ENCODE measurements at places on chromosomes 2 and 18.

GRCh38 chr18:61891894-61892293 lies 913 bp downstream of the RNF152 start:
- no peak for DNase-seq

DNA sequence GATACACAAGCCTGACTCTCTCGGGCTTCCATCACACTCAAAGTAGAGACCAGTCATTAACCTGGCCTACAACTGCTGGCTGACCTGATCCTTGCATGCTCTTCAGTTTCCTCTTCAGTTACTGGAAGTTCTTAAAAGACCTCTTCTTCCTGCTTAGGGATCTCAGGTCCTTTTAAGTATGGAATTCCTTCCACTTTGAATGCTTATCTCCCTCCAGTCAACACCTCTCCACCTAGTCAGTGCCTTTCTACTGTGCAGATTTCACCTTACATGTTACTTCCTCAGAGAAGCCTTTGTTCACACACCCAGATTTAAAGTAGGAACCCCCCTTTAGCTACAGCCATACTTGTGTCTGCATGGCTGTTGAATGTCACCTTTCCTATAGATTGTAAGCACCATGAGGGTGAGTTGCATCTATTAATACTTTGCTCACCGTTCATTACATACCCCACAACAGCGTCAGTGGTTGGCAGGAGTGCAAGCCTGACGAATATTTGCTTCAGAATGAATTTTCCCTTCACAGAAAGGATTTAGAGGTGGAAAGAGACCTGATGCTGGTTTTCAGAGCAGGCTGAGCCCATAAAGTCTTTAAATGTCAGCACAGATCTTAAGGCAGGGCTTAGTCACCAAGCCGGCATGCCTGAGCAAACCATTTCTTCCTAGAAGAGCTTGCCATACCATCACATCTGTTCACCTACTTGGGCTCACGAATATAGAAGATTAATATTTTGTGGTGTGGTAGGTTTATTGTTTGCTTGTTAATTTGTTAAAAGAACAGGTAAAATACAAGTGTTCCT lies 90.1 kb downstream of the ACVR1 start:
- DNase-seq, result no peak

DNA sequence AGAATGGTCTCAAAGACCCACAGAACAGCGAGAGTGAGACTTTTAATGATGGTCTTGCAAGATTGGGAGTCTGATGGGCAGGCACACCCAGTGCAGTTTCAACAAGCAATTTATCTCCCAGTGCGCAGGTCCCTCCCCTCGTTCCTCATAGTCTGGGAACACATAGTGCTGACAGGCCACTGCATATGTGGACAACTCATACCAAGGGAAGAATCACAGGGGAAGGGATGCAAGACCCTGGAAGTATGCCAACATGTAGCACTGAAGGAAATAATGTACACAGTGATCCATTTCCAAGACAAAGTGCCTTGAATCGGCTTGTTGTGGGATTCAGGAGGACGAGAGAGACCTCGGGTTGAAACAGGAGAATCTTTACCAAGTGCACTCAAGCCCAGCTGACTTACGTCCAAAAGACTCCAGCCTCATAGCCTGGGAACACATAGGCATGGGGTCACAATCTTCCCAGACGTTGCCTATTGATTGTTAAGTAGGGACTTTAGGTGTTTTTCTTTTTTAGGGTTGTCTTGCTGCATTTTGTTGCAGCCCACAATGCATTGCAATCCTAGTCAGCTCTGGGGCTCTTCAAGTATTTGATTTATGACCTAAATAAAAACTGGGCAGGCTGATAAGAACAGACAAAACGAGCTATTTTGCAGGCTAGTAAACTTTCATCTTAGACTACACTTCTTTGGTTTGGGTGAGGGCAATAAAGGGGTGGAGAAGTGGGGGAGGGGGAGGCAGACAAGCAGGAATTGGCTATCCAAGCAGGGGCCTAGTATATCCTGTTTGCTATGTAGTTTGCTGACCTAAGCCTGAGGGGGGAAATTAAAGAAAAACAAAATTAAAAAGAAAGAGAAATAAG lies 24.7 kb upstream of the SERPINB5 start:
- no peak for DNase-seq

- DNase-seq, result no peak
Measured at GRCh38 chr2:65076345-65076710, 20.1 kb downstream of the CEP68 start.

- DNase-seq, result no peak
Measured at GRCh38 chr2:215107216-215108056, 31.0 kb downstream of the ABCA12 start.

- no peak for DNase-seq
Measured at GRCh38 chr2:95063086-95063958, 37.8 kb downstream of the MAL start.

DNA sequence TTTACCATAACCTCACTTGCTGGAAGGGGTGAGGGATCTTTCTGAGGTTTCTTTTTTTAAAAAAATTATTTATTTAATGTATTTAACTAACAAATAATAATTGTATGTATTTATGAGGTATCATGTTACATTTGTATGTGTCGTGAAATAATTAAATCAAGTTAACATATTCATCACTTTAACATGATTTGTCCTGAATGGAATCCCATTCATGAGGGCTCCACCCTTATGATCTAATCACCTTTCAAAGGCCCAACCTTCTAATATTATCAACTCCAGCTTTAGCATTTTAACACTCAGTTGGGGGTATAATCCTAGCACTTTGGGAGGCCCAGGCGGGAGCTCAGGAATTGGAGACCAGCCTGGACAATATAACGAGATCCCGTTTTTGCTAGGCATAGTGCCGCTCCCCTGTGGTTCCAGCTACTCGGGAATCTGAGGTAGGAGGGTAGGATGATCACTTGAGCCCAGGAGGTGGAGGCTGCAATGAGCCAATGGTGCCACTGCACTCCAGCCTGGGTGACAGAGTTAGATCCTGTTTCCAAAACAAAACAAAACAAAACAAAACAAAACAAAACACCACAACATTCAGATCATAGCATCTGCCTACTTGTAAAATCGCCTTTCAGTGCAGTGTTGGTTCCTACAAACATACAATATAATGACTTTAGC lies 1.1 kb upstream of the TAF4B start:
- DNase-seq, result no peak

DNA sequence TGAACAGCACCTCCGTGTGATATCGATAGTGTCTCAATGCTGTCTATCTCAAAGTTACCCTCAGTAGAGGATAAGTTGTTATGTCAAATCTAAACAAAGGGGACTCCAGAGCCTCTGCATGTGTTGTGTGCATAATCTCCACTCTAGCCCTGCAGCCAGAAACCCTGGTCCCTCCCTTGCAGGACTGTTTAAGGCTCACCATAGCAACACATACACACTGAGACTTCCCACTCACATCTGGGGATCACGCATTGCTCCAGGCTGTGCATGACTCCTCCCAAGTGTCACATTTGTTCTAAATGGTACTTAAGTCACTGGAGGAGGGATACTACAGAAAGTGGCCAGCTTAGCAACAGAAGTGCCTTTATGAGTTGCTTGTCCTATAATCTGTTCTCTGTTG lies 258.6 kb upstream of the CRIM1 start:
- DNase-seq, result no peak

DNA sequence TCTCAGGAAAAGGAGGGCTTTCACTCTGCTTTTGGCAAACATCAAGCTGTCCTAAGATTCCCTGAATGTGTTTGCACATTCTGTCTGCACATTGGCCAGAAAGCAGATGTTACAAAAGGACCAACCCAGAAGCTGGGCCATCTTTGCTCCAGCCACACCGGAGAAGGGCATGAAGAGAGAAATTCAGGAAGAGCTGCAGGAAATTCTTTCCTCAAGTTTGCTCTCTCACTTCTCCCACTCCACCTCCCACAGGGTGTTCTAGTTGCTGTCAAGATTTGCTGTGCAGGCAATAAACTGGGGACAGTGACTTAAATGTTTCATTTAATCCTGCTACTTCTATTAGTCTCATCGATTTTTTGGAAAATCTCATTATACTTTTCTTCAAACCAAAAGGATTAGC lies 137.7 kb upstream of the UNC80 start:
- no peak for DNase-seq

- DNase-seq, result no peak
Measured at GRCh38 chr2:227377467-227378351, 1.4 kb downstream of the TM4SF20 start.

- no peak for DNase-seq
Measured at GRCh38 chr18:33538418-33539042, 39.5 kb upstream of the ASXL3 start.

DNA sequence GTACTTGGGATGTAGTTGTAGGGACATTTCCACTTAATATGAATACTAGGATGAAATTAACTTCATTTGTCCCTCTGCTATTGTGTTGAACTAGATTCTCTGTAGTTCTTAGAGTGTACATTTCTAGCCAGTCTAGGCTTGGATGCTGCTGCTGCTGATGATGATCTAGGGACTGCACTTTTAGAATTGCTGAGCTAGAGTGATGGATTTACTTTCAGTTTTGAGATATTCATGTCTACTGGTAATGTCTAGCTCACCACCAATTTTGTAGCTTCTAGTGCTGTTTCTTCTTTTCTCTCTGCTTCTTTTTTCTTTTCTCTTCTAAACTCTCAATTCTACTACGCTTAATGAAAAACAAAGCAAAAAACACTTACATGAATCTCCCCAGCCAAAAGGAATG lies 49.4 kb downstream of the MRPS9 start:
- DNase-seq, result no peak

DNA sequence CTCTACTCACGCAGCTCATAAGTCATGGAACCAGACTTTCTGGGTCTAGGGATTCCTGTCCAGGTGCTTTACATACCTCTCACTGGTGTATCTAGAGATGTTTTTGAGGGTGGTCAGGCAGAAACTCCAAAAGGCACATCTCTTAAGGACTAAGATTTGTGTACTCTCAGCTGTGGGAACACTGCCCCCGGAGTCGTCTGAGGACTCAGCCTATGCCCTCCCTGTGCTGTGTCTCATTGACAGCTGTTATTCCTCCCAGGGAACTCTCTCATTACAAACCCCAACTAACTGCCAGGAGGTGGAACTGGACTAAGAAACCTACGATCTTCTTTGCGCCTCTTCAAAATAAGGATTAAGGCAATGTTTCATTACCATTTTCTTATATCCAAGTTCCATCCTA lies 293.9 kb upstream of the DLGAP1 start:
- DNase-seq, result no peak

- no peak for DNase-seq
Measured at GRCh38 chr2:135996304-135996703, 10.9 kb upstream of the DARS1 start.

- no peak for DNase-seq
Measured at GRCh38 chr2:71419976-71420375, 33.4 kb upstream of the DYSF start.

- no peak for DNase-seq
Measured at GRCh38 chr18:76468345-76469304, 26.4 kb downstream of the ZNF516 start.

DNA sequence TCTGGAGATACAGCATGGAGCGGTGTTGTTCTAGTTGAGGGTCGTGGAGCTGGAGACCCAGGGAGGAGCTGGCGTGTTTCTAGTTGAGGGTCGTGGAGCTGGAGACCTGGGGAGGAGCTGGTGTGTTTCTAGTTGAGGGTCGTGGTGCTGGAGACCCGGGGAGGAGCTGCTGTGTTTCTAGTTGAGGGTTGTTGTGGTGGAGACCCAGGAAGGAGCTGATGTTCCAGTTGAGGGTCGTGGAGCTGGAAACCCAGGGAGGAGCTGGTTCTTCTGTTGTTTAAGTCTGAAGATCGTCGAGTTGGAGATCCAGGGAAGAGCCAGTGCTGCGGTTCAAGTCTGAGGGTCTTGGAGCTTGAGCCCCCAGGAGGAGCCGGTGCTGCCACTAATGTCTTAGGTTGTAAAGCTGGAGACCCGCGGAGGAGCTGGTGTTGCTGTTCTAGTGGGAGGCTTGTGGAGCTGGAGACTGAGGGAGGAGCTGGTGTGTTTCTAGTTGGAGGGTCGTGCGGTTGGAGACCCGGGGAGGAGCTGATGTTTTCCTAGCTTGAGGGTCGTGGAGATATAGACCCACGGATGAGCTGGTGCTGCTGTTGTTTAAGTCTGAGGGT lies 155.3 kb downstream of the RTP5 start:
- no peak for DNase-seq

GRCh38 chr18:58886431-58886830 lies 21.8 kb downstream of the ZNF532 start:
- no peak for DNase-seq

DNA sequence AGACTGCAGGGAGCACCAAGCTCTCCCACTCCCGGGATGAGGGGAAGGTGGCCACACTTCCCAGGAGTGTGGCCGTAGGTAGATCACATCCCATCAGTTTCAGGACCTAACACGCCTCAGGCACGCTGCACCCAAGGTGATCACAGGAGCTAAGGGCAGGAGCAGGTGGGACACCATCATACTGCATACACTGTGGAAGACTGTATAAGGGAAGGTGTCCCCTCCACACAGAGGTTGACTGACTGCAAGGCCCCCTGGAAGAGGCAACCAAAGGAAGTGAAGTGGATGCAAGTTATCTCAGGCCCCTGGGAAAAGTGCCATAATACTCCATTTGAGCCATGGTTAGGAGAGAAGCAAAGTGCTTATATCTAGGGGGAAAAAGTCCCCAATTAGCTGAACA lies 351.9 kb upstream of the SMIM21 start:
- DNase-seq, result no peak

DNA sequence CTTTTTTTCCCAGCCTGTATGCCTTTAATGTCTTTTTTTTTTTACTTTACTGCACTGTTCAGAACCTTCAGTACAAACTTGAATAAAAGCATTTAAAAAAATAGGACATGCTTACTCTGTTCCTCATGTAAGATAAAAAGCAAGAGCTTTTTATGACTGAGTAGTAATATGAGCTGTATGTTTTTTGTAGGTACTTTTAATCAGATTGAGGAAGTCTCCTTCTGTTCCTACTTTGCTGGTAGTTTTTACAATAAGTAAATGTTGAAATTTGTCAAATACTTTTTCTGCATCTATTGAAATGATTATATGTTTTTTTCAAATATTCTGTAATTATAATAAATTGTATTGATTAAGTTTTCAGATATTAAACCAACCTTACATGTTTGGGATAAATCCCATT lies 189.8 kb downstream of the FAM210A start:
- DNase-seq, result no peak

- no peak for DNase-seq
Measured at GRCh38 chr2:205720451-205720902, 38.2 kb downstream of the NRP2 start.

GRCh38 chr2:203360833-203361430 lies 32.7 kb downstream of the ABI2 start:
- DNase-seq, result no peak

DNA sequence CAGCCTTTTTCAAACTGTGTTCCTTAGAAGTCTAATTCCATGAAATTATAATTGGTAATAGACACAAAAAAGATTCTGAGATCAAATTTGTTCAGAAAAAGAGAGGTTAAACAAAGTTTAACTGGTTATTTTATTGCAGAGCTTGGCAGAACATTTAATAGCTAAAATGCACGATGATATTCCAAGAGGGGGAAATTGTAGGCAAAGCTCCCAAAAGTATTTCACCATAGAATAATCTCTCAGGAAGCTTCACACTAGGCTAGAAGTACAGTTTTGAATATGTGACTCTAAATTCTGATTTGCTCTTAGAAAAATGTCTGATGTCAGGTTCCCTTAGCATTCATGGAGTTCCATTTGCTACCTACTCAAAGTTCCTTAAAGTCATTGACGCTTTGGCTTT lies 292.4 kb upstream of the SETBP1 start:
- no peak for DNase-seq

GRCh38 chr2:168685600-168686451 lies 116.6 kb upstream of the NOSTRIN start:
- no peak for DNase-seq
